ENCODE measurements at places on chromosomes 3 and 15.

- peak overlapping the region; percentile 96 for H3K27ac ChIP-seq
- peaks cover 83% of the 10 kb centered on the region for H3K4me1 ChIP-seq
- no peak for DNase-seq
- H3K27me3 ChIP-seq: no peaks in the 10 kb centered on the region
- H3K4me3 ChIP-seq: peak overlapping the region; percentile 74
- peaks cover 78% of the 10 kb centered on the region for H3K36me3 ChIP-seq
These were observed 29.5 kb downstream of the TBC1D2B start for GRCh38 chr15:78047761-78048627.

DNA sequence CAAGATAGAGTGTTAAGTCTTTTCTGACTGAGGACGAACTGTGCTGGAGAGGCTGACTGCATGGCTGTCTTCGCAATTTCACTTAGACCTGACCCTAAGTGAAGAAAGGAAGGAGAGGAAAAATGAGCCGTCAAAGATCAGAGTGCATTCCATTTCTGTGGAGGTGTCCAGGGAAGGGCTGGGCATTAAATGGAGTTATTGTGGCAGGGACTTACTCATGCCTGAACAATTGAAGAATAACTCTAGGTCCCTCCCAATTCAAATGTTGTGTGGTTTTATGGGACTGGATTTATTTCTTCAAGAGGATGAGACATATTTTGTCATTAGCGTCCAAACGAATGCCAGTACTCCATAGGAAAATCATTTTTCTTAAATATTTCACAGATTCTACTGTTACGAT is 187.3 kb upstream of the CFAP20DC start:
- no peak overlapping the region for H3K4me3 ChIP-seq
- H3K27me3 ChIP-seq: peaks cover 21% of the 10 kb centered on the region
- H3K36me3 ChIP-seq: peaks cover 4% of the 10 kb centered on the region
- no peak overlapping the region for H3K27ac ChIP-seq

GRCh38 chr3:114649331-114649730 is 355.5 kb downstream of the TIGIT start:
- no peaks in the 10 kb centered on the region for H3K4me1 ChIP-seq
- H3K27me3 ChIP-seq: no peaks in the 10 kb centered on the region
- DNase-seq: no peak

DNA sequence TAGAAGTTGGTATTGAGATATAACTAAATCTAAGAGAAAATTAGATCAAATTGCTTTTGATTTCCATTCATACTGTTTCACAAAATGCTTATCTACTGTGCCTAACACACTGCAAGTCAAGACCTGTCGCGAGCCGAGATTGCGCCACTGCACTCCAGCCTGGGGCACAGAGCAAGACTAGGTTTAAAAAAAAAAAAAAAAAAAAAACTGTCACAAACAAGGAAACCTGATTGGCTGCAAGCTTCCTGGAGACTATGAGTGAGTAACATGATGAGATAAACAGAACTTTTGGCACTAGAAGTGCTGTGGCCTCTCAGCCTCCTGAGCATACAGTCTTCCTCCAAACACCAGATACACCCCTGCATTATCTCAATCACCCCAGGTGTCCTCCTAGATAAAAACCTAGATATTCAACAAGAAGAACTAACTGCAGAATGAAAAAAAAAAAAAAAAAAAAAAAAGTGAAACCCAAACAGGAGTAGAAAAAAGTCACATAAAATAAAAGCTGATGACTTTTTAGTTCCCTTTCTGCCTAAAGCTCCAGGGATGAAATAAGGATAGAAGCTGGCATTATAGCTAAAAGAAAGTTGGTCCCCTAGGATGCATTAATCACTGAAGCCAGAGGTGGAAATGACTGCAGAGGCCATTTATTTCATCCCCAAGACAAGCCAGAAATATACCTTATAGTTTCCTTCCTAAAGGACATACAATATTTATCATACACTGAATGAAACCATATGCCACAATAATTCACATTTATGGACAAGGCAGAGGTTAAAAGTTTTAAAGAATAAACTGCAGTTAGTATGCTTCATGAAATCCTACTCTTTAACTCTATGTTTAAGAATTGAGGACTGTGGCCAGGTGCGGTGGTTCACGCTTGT is 82.4 kb downstream of the P3H2 start:
- H3K27ac ChIP-seq: no peak overlapping the region
- no peaks in the 10 kb centered on the region for H3K4me1 ChIP-seq
- H3K4me3 ChIP-seq: no peak overlapping the region
- H3K36me3 ChIP-seq: no peaks in the 10 kb centered on the region

DNA sequence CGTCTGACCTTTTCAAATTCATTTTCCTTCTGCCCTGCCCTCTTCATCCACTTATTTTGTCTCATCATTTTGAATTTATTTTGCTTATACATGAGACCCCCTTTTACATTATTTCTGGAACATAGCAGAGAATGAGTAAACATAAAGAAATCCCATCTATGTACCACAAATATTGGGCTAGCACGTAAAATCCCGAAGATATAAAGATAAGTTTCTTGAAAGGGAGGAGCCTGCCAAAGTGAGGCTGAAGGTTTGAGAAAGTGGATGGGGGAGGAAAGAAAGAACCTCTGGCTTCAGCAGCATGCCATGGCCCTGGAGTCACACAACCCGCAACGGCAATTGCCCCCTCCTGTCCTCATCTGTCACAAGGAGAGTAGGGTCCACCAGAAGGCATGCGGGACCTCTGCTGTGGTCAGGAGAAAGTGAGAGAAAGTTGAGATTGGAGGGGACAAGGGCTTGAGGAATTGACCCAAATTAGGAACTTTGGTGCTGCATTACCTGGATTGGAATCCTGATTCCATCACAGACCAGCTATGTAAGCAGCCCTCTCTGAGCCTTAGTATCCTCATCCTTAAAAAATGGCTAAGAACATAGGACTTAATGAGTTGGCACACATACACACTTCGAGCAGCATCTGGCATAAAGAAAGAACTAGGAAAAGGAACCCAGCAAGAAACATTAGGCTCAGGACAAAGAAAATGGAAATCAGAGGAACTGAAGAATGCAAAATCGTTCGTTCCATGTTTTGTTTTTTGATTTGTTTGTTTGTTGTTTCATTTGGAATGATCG is 53.7 kb upstream of the GYG1 start:
- H3K4me1 ChIP-seq: no peaks in the 10 kb centered on the region
- no peaks in the 10 kb centered on the region for H3K36me3 ChIP-seq
- no peak overlapping the region for H3K27ac ChIP-seq
- DNase-seq: no peak
- no peak overlapping the region for H3K4me3 ChIP-seq

DNA sequence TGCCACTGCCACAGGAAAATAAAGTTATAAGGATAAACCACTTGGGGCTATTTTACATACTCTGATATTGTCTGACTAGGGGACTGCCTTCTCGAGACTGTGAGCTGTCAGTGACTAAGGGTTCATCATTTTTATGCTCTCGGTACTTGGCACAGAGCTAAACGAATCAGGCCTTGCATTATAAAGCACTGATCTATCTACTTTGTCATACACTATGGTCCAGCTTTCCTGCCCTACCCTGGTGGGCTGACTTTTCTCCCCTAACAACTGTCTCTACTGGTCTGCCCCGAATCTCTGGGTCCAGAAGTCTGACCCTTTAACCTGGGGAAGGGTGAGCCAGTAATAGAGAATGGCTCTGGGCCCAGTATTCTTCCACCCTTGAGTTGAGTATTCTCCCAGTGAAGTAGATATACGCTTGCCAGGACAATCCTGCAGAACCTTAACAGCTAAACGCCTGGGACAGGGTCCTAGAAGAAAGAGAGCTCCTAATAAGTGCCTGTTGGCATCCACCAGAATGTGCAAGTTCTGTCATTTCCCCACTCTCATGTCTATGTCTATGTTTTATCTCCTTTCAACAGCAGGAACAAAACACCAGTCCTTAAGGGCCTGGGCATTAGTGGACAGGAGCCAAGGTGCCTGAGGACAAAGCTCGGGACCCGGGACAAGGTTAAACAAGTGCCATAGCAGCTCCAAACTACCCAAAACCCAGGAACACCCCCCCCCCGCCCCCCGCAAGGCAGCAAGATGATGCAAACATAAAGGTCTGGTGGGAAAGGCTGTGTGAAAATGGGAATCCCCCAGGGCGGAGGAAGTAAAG is 1.2 kb downstream of the LARP6 start:
- H3K36me3 ChIP-seq: no peaks in the 10 kb centered on the region
- no peak for DNase-seq
- peaks cover 6% of the 10 kb centered on the region for H3K4me1 ChIP-seq
- H3K27ac ChIP-seq: no peak overlapping the region

- H3K27ac ChIP-seq: no peak overlapping the region
- H3K27me3 ChIP-seq: no peaks in the 10 kb centered on the region
- no peaks in the 10 kb centered on the region for H3K36me3 ChIP-seq
- DNase-seq: no peak
- H3K4me1 ChIP-seq: no peaks in the 10 kb centered on the region
These were observed 60.2 kb downstream of the CORO2B start for GRCh38 chr15:68638953-68639515.

DNA sequence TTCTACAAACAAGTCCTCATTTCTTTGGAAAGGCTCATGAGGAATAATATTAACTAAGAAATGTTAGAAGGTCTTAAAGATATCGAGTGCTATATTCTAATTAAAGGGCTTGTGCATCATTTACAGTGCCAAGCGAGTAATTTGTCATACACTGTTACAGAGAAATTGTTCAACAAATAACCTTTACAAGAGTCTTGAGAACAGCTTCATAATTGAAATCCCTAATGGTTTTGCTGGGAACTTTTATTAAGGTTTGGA is 209.5 kb downstream of the MECOM start:
- no peak overlapping the region for H3K27ac ChIP-seq
- H3K4me3 ChIP-seq: no peak overlapping the region
- no peaks in the 10 kb centered on the region for H3K36me3 ChIP-seq
- no peaks in the 10 kb centered on the region for H3K4me1 ChIP-seq
- DNase-seq: no peak

GRCh38 chr3:8489278-8489792 is 12.3 kb upstream of the LMCD1 start:
- no peak for DNase-seq
- H3K36me3 ChIP-seq: no peaks in the 10 kb centered on the region
- H3K4me1 ChIP-seq: peaks cover 10% of the 10 kb centered on the region
- no peaks in the 10 kb centered on the region for H3K27me3 ChIP-seq
- no peak overlapping the region for H3K4me3 ChIP-seq

- peak overlapping the region; percentile 77 for H3K27ac ChIP-seq
- H3K4me3 ChIP-seq: peak overlapping the region; percentile 94
- peaks cover 89% of the 10 kb centered on the region for H3K27me3 ChIP-seq
- H3K4me1 ChIP-seq: peaks cover 34% of the 10 kb centered on the region
- H3K36me3 ChIP-seq: peaks cover 24% of the 10 kb centered on the region
- no peak for DNase-seq
These were observed 3.0 kb downstream of the MEIS2 start for GRCh38 chr15:37097144-37097919.

- peaks cover 49% of the 10 kb centered on the region for H3K4me1 ChIP-seq
- no peaks in the 10 kb centered on the region for H3K27me3 ChIP-seq
- peak overlapping the region; percentile 91 for H3K27ac ChIP-seq
- peak overlapping the region; percentile 82 for H3K4me3 ChIP-seq
These were observed 727 bp downstream of the NSMCE3 start for GRCh38 chr15:29268706-29269484.

DNA sequence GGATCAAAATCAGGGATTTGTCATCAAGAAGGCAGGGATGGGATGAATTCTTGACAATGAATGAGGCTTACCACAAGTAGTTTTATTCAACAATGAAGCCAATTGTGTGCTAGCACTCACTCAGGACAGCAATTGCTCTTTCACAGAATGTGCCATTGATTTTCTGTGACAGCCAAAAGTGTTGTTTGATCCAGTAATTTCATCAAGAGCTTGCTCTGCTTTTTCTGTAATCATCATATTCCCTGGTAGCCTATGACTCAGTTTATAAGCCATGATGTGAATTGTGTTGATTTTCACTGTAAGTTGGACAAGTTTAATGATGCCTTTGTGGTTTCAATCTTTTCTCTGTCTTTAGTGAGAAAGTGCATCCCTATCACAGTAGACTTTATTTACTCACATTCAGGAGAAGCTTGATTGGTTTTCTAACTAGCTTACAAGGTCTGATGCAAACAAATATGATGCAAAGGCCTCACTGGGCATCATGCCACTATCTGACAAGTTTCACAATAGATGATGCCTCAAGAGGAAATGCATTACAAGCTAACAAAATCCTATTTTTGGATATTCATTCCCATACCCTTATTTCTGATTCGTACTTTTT is 13.6 kb upstream of the CSRNP1 start:
- H3K36me3 ChIP-seq: no peaks in the 10 kb centered on the region
- H3K4me1 ChIP-seq: no peaks in the 10 kb centered on the region
- no peak overlapping the region for H3K4me3 ChIP-seq
- H3K27me3 ChIP-seq: no peaks in the 10 kb centered on the region
- no peak overlapping the region for H3K27ac ChIP-seq
- no peak for DNase-seq

DNA sequence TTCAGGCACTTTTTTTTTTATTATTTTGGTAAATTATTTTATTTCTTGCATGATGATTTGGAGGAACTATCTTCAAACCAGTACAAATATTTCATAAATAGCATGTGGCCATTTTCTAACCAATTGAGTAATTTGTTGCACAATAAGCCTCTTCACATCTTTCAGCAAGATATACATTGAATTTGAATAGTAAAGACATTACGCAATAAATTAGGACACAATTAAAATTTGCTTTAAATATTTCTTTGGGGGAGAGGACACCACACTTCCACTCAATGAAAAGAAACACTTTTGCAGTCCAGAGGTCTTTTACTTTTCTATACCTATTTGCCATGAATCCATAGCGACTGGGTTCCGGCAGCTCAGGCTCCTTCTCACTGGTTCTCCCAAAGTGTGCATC is 762.6 kb upstream of the GOLIM4 start:
- no peaks in the 10 kb centered on the region for H3K36me3 ChIP-seq
- H3K27me3 ChIP-seq: no peaks in the 10 kb centered on the region
- no peak overlapping the region for H3K27ac ChIP-seq
- DNase-seq: no peak

DNA sequence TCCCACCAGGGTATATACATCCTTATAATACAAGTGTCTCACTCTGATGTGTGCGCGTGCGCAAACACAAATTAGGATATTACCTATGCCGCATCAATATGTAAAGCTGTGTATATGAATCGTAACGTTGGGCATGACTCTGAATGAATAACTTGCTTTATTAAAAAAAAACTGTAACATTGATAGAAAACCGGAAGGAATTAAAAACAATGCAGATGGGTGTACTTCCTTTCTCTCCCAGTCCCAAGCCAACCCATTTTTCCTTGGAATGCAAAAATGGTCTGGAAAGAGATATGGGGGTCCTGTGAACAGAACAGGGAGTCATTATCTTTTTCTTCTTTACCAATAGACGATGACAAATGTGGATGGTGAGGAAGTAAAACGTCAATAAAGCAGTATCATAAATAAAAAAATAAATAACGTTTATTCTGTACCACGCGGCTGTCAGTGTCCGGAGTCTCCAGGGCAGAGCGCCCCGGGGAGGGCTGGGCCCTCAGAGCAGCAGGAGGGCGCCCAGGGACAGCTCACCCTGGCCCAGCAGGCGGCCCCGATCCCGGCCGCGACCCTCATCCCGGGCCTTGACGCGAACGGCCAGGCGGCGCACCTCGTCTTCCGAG is 1.6 kb downstream of the C2CD4B start:
- no peaks in the 10 kb centered on the region for H3K36me3 ChIP-seq
- H3K4me1 ChIP-seq: peaks cover 7% of the 10 kb centered on the region
- DNase-seq: no peak
- H3K27ac ChIP-seq: no peak overlapping the region
